ENCODE measurements at places on chromosomes 1 and 21.

DNA sequence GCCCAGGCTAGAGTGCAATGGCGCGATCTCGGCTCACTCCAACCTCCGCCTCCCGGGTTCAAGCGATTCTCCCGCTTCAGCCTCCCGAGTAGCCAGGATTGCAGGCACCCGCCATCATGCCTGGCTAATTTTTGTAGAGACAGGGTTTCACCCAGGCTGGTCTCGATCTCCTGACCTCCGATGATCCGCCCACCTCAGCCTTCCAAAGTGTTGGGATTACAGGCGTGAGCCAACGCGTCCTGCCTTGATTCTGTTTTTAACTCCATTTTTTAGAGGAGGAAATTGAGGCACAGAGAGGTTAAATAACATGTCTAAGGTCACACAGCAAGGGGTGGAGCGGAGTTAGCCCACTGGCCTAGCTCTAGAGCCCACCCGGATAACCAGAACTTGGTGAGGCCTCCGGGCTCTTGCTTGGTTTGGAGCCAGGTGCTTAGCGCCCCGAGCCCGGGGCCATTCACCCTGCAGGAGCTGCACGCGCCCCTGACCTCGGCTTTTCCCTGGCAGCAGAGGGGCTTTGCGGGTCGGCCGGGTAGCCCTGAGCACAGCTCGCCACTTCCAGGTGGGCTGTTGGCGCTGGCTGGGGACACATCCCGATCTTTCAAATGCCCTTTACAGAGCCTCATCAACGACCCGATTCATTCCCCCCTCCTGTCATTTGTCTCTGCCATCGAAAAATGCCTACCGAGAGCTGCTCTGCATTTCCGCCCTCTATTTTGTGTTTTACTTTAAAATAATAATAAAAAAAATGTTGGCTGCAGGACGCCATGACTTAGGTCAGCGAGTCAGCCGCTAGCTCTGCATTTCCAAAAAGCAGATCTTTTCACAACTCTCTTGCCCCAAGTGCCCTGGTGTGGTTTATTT, 11.2 kb downstream of the SIM2 start:
- DNase-seq: no peak

- DNase-seq: no peak
Measured at GRCh38 chr1:46948629-46949416, 7.5 kb upstream of the CYP4A11 start.

DNA sequence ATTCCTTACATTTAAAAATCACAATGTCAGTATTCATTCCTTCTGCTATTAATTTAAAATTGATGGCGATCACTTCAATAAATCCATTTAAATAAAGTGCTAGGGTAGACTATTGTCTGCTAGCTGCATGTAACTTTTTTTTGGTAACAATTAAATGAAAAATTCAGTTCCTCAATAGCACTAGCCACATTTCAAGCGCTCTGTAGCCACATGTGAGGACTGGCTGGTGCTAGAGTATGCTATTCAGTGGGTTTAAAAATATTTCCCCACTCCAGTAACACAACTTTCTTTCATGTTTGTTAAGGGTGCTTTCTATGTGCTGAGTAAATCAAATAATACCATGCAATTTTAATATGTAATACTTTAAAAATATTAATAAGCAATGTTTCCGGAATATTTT, 108.2 kb downstream of the LTN1 start:
- no peak for DNase-seq

DNA sequence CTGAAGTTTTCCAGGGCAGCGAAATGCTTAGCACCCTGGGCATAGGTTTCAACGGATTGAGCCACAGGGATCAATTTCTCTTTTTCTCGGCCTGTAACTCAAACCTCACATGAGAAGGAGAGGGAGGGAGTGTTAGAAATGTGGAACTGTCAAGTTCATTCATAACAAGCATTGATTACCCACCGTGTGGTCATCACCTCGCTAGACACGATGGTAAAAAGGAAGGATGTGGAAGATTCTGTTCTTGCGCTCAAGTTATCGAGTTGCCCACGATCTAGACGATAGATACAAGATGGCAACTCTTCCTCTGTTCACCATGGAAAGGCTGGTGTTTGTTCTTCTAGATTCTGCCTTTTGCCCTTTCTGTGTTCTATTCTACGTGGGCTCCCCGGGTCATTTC, 4.0 kb upstream of the RCAN3 start:
- no peak for DNase-seq

Measured in hepatic stellate cell (primary cell).